ENCODE measurements at places on chromosomes 1 and 21.

DNA sequence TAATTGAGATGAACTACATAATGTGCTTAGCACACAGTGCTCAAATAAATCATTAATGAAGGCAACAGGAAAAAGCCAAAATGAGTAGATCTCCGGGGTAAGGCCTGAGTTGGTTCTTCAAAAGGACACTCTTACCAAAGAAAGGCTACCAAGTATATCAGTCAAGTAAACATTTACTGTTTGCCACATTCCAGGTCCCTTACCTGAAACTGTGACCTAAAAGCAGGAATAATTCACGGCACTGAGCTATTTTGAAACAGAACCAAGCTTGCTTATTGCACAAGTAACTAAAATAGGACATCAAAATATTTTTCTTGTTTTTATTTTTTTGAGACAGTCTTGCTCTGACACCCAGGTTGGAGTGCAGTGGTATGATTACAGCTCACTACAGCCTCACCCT is 2.0 kb upstream of the PITHD1 start:
- no peak for DNase-seq

GRCh38 chr21:45017039-45017960 is 57.1 kb upstream of the ADARB1 start:
- DNase-seq: no peak

DNA sequence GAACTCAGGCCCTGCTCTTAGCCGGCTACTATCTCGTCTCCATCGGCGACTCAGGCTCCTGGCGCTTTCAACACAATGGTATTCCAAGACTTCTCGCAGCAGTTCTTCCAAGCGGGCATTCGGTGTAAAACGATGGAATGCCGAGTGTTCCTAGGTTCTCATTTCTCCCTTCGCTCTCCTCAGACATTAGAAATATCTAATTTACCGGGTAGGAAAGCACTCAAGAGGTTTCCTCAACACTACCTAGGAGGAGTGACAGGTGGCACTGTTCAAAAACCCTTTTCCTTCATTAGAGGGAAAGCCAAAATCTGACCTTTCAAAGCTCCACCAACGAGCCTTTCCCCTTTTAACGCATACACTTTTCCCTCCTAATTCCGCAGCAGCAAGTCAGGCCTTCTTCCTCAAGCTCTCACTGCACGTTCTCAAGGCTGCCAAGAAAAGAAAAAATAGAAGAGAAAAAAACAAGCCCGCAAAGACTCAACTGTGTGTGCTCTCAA is 601 bp downstream of the UBE2G2 start:
- no peak for DNase-seq

GRCh38 chr1:226838456-226838855 is 32.0 kb upstream of the PSEN2 start:
- DNase-seq: no peak

DNA sequence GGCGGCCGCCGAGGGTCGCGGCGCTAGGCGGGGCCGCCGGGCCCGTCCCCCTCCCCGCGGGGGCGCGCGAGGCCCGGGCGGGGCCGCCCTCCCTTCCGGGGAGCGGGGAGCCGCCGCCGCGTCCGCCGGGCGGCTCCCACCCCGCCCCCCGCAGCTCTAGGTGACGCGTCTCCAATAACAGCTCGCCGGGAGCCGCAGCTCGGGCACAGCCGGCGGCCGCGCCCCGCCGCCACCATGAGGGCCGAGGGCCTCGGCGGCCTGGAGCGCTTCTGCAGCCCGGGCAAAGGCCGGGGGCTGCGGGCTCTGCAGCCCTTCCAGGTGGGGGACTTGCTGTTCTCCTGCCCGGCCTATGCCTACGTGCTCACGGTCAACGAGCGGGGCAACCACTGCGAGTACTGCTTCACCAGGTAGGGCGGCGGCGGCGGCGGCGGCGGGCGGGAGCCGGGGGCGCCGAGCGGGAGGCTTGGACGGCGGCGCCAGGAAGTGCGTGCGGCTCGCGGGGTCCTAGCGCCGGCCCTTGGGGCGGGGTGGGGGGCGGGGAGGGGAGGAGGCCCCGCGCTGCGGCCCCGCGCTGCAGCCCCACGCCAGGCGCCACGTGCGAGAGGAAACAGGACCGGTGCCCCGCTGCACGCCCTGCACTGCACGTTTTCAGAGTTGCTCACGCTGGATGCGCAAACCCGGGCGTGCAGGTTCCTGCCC is at the start of gene SMYD2:
Gene SMYD2, plus strand, starts transcription at position 139 of the 699 bp plus-strand sequence. Its CDS starts 96 bp downstream, at position 235.
- DNase-seq: peak; percentile 21

- no peak for DNase-seq
These were observed 1.2 kb downstream of the PABPC4 start for GRCh38 chr1:39575191-39576015.

- no peak for DNase-seq
These were observed 86.6 kb upstream of the SLC25A33 start for GRCh38 chr1:9452516-9453140.

DNA sequence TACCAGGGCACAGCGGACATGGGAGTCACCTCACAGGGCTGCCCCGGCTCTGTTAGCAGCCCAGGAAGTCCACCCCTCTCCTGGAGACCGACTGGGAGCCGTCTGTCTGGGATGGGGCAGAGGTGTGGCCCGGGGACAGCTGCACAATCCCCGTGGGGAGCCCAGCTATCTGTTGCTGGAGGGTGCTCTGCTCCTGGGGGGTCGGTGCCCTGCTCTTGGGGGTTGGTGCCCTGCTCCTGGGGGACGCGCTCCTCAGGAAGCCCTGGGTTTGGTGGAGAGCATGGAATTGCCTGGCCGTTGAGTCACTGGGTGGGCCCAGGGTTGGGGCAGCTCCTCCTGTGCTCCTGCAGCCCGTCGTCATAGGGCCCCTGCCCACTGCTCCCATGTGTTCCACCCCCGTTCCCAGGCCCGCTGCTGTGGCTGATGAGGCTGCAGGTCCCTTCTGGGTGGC is 39.3 kb downstream of the AGPAT3 start:
- DNase-seq: no peak

- DNase-seq: no peak
These were observed 504.1 kb upstream of the ADGRL2 start for GRCh38 chr1:81296601-81297000.

- DNase-seq: no peak
These were observed 17.2 kb upstream of the C4BPB start for GRCh38 chr1:207071426-207071825.

DNA sequence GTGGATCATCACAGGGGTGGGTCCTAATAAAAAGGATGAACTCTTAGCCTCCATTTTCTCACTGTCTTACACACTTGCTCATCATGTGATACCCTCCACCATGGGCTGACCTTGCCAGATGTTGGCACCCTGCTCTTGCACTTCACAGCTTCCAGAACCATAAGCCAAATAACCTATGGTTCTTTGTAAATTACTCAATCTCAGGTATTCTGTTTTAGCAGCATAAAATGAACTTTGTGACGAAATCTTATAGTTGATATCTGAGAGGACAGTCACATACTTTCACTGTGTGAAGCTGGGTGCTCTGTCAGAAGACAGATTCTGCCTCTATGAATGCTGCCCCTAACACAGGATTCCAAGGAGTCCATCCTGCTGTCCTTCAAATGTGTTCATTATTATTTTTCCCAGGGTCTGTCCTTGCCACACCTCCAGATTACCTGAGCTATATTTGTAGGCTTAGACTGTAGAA is 13.8 kb downstream of the DUSP10 start:
- no peak for DNase-seq
